ENCODE measurements at places on chromosomes 2 and 18.

- ATAC-seq: no peak
These were observed 657 bp upstream of the BIN1 start for GRCh38 chr2:127107622-127107999.

GRCh38 chr18:42773870-42774269 lies 341.6 kb downstream of the RIT2 start:
- ATAC-seq: no peak

- ATAC-seq: no peak
These were observed 29.4 kb upstream of the NCOA1 start for GRCh38 chr2:24461685-24462084.

DNA sequence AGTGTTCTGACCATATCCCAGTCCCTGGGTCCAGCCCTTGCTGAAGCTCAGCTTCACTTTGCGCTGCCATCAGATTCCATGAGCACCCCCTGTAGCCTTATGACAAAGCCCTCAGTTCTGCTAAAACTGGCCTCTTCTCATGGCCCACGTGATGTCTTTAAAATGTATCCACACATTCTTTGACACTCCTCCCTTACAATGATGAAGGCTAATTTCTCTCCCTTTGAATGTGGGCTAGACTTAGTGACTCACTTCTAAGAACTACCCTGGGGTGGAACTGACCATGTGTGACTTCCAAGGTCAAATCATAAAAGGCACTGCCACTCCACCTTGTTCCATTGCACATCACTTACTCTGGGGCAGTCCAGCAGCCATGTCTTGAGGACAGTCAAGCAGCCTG lies 45.4 kb upstream of the GORASP2 start:
- ATAC-seq: no peak

DNA sequence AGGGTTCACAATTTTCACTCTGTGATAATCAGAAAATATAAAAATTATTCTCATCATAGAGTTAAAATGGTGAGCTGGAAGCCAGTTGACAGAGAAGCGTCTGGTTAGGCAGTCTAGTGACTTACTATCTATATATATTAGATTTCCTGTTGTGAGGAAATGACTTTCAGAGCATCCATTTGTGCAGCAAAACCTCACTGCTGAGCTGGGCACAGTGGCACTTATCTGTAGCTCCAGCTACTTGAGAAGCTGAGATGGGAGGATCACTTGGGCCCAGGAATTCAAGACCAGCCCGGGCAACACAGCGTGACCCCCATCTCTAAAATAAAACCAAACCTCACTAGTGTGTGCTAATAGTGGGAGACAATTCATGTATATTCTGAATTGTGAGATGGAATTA lies 7.2 kb upstream of the KIAA2012 start:
- no peak for ATAC-seq

DNA sequence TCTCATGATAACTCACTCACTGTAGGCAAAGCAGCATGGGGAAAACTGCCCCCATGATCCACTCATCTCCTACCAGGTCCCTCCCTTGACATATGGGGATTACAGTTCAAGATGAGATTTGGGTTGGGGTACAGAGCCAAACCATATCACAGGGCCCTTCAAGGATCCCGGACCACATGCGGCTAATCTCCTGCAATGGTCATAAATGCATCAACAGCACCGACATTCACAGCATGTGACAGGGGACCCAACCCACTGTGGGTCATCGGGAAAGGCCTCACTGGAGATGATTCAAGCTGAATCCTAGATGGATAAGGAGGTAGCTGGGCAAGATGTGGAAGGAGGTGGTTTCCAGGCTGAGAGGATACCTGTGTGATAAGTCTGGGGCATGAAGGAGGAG lies 129.4 kb downstream of the MYO5B start:
- ATAC-seq: no peak

DNA sequence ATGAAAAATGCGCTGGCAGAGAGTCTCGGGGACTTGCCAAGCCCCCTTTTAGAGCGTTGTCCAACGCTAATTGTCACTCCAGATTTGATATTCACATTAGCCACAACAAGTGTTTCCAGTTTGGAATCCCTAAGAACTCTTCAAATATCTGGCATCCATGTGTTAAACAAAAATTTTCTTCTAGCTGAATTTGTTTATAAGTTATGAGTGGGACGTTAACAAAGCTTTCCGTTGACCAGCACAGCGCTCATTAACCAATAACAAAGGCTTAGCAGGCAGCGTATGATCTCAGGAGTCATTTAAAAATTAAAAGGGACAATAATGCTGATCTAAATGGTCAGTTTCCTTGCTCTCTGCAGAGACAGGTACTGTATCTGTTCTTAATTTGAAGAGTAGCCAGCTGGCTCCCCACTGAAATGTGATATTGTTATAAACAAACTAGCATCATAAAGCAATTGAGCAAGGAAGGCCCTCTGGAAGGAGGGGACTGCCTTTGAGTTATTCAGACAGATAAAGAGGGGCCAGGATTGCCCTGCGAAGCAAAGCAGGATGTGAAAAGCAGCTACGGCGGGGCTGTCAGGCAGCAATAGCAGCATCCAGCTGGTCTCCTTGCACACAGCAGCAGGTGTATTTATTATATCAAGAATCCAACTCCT lies 337.2 kb upstream of the SALL3 start:
- ATAC-seq: no peak

GRCh38 chr2:80364524-80365212 lies 60.1 kb upstream of the LRRTM1 start:
- no peak for ATAC-seq

- ATAC-seq: no peak
These were observed 6.4 kb downstream of the TNS1 start for GRCh38 chr2:217996361-217996760.

- ATAC-seq: no peak
These were observed 13.6 kb upstream of the LIPG start for GRCh38 chr18:49548229-49548636.

- ATAC-seq: no peak
These were observed 1.7 kb upstream of the PRLH start for GRCh38 chr2:237564526-237565131.

GRCh38 chr2:212903413-212903812 lies 248.0 kb downstream of the IKZF2 start:
- no peak for ATAC-seq

DNA sequence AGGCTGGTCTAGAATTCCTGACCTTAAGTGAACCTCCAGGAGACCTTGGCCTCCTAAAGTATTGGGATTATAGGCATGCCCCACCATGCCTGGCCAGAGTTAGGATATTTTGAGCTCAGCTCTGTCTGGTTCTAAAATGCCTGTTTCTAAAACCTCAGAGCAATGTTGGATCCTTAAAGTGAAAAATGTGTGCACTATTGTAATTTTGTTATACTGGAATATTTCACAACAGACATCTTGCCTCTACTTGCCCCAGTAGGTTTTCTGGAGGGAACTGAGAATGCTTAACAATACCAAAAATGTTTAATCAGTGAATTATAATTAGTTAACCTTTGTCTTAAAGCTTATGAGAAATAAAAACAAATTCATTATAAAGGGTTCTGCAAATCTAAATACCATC lies 144.6 kb upstream of the CCDC195 start:
- no peak for ATAC-seq

DNA sequence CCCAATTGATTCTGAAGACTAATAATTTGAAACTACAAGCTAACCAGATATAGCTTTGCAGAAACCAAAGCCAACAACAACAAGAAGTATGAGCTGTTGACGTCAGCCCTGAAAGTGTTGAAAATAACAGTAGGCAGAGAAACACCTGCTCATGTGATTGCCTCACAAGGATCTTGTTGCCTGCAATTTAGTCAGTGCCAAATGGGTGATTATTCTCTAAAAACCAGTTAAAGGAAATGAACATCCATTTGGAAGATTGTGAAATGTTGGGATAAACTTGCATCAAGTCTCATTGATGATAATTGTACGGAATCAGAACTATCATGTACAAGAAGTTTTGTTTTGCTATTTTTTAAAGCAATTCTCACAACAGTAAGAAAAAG lies 2.8 kb downstream of the CYTIP start:
- peak; percentile 30 for ATAC-seq

Data from activated CD4-positive, CD25-positive, alpha-beta regulatory T cell treated with anti-CD3 and anti-CD28 coated beads, Interleukin-2, amount 50 U/mL, for 24 hours (primary cell).